ENCODE measurements at places on chromosomes 3 and 15.

GRCh38 chr3:128624526-128625138 is 26.0 kb downstream of the RPN1 start:
- DNase-seq: no peak

DNA sequence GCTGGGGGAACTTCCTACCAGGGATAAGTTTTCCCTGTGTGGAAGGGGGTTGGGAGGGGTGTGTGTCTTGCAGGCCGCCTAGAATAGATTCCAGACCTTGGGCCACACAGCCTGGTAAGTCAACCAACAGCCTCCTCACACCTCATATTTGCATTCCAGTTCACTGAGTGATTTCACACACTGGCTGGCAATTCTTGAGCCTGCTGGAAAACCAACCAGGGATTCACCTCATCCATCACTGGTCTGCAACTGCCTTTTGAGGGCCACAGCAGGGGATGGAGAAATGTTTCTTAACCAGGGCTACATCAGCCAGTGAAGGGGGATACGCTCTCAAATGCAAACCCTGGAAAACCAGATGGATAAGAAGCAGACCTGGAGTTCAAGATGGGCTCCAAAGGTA is 2.0 kb downstream of the FSTL1 start:
- DNase-seq: no peak

DNA sequence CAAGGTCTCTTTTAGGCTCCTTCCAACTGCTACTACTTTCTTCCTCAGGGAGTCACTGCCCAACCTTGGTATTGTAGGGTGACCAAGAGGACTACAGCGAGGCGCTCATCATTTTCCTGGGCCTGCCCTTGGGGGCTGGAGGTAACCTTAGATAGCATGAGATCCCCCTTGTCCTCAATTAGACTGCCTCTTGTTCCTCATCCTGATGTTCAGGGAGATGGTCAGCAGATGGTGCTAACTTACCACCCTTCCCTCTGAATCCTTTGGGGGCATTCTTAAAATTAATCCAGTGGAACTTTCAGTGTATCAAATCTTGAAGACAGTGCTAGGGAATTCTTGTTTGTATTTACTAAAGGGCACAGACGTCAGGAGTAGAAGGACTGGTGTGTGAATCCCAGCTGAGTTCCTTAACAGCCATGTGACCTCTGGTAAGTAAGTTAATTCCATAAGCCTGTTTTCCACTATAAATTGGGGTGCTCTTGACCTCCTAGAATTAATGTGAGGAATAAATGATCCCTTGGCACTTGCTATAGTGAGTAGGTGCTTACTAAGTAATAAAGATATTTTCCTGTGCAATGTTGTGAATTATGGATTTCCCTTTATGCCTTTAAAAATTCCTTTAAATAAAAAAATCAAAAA is 4.1 kb upstream of the CLPX start:
- no peak for DNase-seq

DNA sequence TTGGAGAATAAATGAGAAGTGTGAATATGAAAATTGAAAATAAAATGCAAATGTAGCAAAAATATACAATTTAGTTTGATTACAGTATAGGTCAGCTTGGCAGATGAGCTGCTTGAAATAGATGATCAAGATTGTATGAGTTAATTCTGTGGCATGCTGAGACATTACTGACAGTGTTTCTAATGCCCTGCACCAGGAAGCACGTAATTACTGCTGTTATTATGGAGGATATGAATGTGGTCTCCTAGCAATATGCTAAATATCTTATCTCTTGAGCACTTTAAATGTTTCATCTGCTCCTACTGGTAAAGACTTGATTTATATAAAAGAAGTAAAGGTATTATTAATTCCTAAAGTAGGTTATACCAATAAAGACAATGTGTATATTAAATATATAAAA is 1015.5 kb downstream of the PLOD2 start:
- no peak for DNase-seq

Measured in activated naive CD4-positive, alpha-beta T cell (primary cell).